ENCODE measurements at places on chromosomes 3 and 15.
A peak's percentile ranks its signal among the peaks of the same experiment; 100 is the strongest.

- DNase-seq, result no peak
Observed at GRCh38 chr3:32410367-32411246, 19.0 kb downstream of the CMTM7 start.

GRCh38 chr3:195863121-195864061 is 45.0 kb downstream of the TNK2 start:
- peak; percentile 80 for DNase-seq

DNA sequence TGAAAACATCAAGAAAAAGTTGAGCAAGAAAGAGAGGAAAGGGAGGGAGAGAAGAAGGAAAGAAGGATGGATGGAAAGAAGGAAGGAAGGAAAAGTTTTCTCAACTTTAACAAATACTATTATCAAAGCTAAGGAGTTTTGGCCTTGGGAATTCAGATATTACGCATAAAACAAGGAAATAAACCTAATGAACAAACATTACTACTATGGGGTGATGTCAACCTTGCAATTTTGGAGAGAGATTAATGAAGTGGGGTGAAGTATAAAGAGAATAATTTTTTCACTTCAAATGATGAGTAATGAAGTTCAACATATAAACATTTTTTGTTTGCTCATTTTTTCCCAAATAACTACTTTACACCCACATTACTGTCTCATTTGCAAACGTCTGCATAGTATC is 55.2 kb downstream of the SFMBT1 start:
- no peak for DNase-seq

DNA sequence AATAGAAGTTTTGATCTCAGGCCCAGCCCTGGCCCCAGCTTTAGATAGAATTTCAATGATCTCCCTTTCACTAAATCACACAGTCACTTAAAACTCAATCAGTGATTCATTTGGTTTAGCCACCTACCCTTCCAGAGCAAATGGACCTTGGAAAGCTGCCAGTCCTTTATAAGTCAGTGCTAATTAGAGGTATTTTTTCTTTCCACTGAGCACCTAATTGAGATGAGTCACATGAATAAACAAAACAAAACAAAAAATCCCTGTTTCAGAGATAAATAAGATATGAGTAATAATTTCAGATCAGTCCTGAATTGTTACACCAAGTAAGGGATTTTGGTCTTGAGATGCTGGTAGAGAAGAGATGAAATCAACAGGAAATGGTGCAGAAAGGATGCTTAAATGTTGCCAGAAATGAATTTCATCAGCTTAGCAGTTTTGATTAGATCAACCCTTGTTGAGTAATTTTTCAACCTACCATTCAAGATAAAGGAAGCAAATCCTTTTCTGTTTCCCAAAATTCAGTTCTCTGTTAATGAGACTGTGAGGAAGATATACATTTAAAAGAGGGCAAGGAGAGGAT is 352.0 kb upstream of the COL8A1 start:
- peak; percentile 3 for DNase-seq

DNA sequence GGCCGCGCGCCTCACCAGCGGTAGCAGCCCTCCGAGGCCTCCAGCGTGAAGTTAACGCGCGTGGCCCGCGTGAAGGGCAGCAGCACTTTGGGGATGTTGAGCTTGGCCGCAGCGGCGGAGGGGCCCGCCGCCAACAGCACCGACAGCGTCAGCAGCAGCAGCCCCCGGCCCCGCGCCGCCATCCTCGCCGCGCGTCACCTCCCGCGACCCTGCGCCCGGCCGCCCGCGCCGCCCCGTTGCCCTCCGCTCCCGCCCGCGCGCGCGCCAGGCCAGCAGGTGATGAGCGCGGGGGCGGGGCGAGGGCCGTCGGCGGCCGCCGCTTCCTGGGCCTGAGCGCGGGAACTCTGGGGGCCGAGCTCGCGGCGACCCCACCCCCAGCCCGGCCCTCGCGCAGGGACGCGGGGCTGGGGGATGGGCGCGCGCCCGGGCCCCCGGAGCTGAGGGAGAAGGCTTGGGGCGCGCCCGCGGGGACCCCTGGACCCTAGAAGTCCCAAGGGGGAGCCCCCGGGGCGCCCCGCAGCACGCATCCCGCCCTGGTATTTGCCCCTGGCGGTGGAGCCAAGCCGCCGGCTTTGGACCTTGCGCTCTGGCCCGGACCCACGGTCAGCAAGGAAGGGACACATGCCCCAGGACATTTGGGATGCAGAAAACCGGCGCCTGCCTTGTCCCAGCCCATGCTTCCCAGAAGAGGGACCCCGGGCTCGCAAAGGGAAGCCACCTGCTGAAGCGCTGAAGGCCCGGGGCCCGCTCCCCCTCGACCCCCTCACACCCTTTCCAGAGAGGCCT is at the start of gene NUP210:
TSS of gene NUP210 (minus strand) at position 278 of the 786 bp plus-strand sequence. CDS start at position 182, 96 bp downstream.
- no peak for DNase-seq

DNA sequence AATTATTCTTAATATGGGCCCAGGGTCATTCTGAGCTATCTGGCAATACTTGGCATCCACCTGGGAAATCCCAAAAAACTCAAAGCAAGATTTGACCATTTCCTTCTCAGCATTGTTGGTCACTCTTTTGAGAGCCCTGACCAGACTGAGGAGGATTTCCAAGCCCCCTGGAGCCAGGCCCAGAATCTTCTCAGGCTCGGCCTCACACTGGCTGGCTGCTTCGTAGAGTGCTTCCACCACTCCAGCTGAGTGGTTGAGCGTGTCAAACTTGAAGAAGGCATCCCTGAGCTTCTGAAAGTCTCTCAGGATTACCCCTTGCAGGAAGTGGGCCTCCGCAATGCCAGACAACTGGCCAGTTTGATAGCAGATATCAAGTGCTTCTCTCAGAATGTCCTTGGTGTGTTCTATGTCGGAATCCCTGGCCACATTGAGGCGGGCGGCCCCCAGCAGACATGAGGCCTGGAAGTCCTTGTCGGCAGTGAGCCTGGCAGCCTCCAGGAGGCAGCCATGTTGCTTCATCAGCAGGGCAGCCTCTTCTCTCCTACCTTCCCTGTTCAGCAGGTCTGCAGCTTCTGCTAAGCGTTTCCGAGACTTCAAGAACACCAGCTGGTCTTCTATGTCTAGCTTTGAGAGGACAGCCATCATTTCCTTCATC is 68.9 kb upstream of the DCLK3 start:
- DNase-seq, result no peak

DNA sequence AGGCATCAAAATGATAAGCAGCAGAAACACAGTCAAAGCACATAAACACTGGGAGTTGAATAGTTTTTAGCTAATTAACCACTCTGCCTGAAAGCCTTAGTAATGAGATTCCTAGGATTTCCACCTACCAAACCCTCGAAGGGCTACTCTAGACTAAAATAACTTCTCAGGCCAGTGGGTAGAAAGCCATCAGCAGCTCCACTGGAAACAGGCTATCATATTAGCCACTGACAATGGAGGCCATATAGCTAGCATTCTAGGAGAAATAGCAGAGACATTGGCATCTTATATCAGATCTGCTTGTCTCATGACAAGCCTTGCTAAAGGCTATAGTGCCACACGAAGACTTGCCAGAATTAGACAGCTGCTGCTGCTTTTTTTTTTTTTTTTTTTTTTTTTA is 4.5 kb upstream of the CAPN3 start:
- no peak for DNase-seq

- no peak for DNase-seq
Observed at GRCh38 chr3:5190147-5190791, 2.8 kb downstream of the EDEM1 start.

DNA sequence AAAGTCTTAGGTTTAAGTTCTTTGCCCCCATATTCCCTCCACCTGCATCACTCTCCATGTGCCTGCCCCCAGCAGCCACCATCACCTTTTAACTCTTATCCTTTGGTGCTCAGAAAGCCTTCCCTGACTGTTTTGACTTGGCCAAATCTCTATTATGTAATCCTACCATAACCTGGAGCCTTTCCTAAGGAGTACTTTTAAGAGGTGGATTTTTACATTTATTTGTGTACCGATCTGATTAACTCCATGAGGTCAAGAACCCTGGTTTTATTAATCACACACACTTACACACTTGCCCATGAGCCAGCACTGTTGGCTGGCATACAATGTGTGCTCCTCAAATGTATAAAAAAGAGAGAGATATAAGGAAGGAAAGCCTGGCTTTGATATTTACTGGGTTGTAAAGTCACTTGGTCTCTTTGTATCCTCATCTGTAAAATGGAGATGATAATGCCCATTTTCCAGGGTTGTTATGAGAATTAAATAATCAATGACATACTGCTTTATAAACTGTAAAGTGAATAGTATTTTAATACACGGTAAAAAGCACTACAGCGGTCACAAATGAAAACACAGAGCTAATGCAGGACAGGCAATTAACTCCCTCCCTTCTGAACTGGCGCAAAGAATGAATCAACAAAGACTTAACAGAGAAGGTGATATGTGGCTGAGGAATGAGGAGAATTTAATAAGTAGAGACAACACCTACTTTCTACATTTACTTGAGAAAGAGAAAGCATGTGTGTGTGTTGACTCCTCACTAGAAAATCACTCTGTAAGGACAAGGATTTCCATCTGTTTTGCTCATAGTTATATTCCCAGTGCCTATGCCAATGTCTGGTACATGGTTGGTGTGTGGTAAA is 45.4 kb downstream of the ATP13A4 start:
- no peak for DNase-seq

- peak; percentile 44 for DNase-seq
Observed at GRCh38 chr3:73658227-73658626, 33.5 kb upstream of the PDZRN3 start.

DNA sequence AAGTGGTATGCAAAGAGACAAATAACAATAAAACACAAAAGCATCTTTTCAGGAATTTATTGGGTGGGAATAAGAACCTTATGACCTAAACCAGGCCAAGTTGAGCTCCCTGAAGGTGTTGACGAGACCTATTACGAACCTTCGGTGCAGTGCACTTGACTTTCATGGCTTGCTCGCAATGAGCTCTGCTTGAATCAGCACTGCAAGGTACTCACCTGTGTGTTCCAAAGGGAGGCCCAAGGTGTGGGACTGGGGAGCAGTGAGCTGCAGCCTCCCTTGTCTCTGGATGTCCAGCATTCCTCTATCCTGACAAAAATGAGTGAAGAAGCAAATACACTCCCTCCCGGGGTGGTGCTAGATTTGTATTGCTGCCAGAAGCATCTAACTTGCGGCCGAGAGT is at the start of gene MDFIC2:
TSS of gene MDFIC2 (minus strand) at position 303 of the 400 bp plus-strand sequence. CDS start 665 bp downstream, outside the sequence.
- no peak for DNase-seq

DNA sequence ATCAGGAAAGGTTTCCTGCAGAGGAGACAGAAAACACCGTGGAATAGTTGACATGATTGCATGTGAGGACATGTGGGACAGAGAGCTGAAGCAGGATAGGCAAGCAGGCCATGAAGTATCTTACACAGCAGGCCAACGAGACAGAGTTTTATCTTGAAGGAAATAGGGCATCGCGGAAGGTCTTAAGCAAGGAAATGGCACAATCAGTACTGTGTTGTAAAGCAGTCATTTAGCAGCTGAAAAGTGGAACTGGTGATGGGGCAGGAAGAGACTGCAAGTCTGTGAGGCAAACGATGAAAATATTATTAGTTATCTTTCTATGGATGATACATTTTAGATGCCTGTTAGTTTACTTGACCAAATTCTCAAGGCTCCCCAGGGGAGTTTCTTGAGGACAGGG is 535.1 kb downstream of the SOX2 start:
- no peak for DNase-seq

GRCh38 chr3:45026038-45026437 is at the start of gene CLEC3B:
Gene CLEC3B (plus strand): TSS chr3:45026303. CDS start chr3:45026363, 60 bp downstream.
- peak; percentile 51 for DNase-seq

- DNase-seq, result no peak
Observed at GRCh38 chr15:77414789-77415442, 5.0 kb downstream of the PEAK1 start.

Data from fibroblast of skin of abdomen (primary cell).